ENCODE measurements at places on chromosomes 3 and 15.

DNA sequence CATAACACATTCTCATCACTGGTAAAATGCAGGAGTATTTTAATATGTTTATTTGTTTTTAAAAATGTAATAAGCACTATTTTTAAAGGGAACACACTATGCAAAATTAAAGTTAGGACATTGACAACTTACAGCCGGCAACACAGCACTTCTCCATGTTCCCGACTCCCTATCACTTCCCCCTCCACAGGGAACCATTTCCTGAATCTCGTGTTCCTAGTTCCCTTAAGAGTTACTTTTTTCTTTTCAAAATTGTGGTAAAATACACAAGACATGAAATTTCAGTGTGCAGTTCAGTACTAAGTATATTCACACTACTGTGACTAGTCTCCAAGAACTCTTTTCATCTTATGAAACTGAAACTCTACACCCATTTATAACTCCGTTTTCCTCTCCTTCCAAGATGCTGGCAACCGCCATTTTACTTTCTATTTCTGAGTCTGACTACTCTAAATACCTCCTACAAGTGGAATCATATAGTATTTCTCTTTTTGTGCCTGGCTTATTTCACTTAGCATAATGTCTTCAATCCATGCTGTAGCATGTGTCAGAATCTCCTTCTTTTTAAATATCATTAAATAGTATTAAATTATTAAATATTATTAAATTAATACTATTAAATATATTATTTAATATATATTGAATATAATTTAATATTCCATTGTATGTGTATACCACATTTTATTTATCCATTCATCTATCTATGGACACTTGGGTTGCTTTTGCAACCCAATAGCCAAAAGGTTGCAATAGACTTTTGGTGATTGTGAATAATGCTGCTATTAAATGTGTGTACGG, 25.9 kb upstream of the UBE2Q2 start:
- no peak for DNase-seq

- no peak for DNase-seq
These were observed 32.0 kb downstream of the PIK3CA start for GRCh38 chr3:179179979-179180759.

DNA sequence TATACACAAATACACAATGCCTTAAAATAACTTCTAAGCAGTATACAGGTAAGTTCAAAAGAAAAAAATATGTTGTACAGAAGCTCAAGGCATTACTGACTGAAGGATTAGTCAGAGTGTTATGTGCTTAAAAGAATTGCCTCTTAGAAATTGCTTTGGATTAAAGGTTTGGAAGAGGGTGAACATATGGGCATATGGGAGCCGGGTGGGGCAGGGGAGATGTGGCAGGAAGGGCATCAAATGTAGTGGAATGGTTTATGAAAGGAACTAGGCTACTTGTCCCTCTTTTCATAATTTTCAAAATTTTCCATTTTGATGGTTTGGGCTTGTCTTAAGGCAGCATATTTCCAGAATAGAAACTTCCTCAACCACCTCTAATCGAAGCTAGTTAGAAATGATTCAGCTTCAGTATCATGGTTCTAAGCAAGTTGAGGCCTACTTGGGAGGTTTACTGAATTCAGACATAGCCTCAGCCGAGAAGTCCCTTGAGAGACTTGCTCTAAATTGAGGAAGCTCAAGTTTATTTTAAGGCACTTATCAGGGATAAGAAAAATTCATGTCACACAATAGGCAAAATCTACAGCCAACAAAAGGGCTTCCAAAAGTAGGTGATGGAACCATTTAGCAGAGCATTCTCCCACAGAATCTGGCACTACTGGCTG, 10.1 kb upstream of the GOLGB1 start:
- DNase-seq = no peak

DNA sequence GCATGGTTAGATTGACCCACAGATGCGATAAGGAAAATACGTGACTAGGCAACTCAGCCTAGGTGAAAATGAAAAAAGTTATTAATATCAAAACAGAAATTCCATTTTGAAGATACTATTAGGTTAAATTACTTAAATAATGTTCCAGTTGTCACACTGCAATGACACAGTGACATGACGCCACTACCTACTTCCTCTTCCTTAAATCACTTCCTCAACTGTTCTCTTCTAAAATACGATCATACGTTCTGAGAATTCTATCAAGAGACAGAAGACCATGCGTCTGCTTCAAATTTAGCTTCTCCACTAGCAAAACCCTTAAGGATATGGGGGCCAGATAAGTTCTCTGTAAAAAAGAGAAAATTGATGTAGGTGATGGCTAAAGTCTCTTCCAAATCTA, 18.2 kb downstream of the CMTM6 start:
- DNase-seq = no peak

- no peak for DNase-seq
These were observed 20.8 kb downstream of the PIK3CA start for GRCh38 chr3:179168918-179169317.

- DNase-seq = peak; percentile 75
These were observed at the start of gene CCDC13 for GRCh38 chr3:42772670-42773408. Gene CCDC13 (minus strand): TSS chr3:42773253. CDS start chr3:42758345, 14,908 bp downstream.

DNA sequence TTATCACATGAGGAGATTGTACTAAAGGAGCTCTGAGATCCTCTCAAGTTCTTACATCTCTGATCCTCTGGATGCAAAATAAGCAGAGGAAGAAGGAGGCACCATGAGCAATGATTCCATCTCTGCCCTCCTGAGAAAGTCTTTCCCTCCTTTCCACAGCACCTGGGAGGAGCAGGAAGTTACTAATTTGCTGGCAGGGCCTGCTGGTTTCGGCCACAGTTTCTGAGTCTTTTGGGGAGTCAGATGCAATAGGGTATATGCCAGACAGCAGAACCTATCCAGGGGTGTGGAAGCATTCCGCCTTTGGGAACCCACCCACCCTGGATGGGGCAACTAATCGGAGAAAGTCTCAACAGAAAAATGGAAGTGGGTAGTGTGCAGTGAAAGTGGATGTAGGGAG, 38.5 kb upstream of the SPTSSB start:
- DNase-seq = no peak

DNA sequence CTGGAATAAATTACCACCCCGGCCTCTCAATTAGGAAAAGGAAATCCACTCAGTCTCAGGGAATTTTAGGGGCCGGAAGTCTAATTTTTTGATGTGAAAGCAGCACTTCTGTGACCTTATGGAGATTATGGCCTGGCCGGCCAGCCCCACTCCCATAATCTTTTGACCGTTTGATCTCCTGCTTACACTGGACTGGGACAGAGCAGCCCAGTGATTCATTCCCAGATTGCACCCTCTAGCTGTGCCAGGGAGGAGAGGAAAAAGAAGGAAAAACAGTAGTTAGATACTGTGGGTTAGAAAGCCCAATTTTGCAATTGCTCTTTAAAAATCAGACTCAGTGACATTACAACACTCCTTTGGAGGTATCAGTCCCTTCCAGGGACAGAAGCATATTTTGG, 32.4 kb downstream of the GJD2 start:
- no peak for DNase-seq

- DNase-seq = no peak
These were observed 137.1 kb upstream of the WNT5A start for GRCh38 chr3:55624238-55624637.

GRCh38 chr3:100893108-100893507, 100.1 kb downstream of the ABI3BP start:
- no peak for DNase-seq

DNA sequence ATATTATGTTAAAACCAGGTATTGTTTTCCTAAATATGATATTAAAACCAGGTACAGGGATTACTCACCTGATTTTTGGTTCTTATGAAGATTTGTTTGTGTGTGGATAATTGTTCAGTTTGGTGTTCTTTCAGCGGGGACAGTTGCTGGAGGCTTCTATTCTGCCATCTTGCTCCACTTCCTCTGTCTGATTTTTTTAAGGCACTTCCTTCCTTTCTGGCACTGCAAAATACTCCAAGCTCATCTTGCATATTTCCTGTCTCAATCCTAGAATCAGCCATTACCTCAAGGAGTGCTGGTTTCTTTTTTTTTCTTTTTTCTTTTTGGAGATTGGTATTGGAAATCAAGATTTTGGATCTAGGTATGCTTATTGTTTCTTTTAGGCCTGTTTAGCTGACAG, 229.9 kb downstream of the SV2B start:
- DNase-seq = no peak

DNA sequence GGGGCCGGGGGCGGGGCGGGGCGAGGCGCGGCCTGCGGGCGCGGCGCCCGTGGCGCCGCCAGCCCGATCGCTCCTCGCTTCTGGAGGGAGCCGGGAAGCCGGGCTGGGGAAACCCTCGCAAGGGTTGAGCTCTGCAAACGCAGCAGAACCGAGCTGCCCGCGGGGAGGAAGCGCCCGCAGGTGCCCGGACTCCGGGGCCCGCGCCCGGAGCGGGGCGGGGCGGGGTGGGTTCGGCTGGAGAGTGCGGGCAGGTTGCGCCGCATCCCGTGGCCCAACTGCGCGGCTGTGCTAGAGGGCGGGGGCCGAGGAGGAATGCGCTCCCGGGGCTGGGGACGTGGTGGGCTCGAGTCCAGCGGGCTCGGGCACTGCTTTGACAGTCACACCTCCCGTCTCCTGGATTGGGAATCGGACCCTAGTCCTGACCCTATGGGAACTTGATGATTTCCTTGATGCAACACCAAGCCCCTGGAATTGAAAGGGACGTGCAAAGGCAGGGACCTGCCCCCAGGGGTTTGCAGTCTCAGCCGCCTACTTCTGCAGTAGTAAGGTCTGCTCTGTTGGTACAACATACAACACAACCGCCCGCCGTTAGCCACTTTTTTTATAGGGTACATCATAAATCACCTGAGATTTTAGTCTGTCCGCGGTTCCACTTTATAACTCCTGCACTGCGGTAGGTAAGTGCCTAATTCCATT, 34.3 kb downstream of the ZBTB38 start:
- DNase-seq = peak; percentile 17

DNA sequence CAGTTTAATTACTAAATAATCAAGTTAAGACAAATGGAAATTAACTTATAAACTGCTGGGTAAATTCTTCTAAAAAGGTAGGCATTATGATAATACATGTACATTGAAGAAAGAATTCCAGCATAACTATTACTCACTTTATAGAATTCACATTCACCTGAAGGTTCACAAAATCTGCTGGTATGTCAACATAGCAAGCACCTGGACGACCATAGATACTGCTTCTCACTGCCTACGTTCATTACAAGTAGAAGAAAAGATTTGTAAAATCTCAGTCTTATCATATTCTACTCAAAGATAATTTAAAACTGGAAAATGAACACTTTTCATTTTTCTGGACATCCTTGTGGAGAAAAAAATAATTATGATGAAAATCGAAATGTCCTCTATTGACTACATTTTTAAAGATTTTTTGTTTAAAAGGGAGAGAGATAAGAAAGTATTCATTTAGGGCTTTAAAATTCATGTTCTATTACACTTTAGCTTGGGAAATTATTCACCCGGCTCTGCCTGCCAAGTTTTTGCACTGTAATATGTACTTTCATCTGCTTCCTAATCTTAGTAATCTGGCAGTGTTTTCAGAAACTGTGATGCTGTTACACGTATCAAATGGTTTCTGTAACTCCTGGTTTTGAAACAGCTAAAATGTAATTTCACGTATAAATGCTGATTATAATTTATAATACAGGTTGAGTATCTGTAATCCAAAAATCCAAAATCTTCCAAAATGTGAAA, 16.1 kb downstream of the HACL1 start:
- DNase-seq = no peak

GRCh38 chr3:111750278-111750884, 108.7 kb upstream of the PHLDB2 start:
- DNase-seq = no peak

DNA sequence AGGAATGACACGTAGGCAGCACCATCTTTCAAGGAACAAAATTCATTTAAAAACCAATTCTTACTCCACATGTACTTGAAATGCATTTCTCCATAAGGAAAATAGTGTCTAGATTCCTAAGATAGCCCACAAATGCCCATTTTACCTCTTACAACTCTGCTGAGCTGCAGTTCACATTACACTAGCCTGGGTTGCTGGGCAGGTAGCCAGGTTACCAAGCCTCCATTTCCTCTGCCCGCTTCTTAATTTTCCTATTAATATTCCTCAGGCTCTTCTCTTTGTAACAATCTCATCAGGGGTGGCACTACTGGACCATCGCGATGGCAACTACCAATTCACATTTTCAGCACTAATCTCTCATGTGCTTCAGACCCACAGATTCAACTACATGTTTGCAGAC, 10.8 kb downstream of the ATP13A3 start:
- DNase-seq = no peak

- DNase-seq = no peak
These were observed 99.1 kb upstream of the SLC6A11 start for GRCh38 chr3:10716964-10717363.

GRCh38 chr3:23952646-23953045, 7.6 kb downstream of the NR1D2 start:
- no peak for DNase-seq

GRCh38 chr15:62975515-62975914, 67.0 kb upstream of the TPM1 start:
- DNase-seq = no peak

GRCh38 chr3:177802151-177802900, 605.0 kb upstream of the TBL1XR1 start:
- DNase-seq = no peak

- DNase-seq = no peak
These were observed 30.4 kb downstream of the CHRNA7 start for GRCh38 chr15:32060706-32061105.

DNA sequence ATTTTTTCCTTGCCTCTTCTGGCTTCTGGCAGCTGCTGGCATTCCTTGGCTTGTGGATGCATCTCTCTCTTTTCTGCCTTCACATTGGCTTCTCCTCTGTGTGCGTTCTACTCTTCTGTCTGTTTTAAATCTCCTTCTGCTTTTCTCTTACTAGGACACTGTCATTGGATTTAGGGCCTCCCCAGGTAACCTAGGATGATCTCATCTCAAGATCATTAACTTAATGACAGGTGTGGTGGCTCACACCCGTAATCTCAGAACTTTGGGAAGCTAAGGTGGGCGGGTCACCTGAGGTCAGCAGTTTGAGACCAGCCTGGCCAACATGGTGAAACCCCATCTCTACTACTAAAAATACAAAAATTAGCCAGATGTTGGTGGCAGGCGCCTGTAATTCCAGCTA, 40.9 kb upstream of the ULK4 start:
- no peak for DNase-seq

GRCh38 chr3:195446359-195446758, 3.5 kb upstream of the ACAP2 start:
- no peak for DNase-seq

DNA sequence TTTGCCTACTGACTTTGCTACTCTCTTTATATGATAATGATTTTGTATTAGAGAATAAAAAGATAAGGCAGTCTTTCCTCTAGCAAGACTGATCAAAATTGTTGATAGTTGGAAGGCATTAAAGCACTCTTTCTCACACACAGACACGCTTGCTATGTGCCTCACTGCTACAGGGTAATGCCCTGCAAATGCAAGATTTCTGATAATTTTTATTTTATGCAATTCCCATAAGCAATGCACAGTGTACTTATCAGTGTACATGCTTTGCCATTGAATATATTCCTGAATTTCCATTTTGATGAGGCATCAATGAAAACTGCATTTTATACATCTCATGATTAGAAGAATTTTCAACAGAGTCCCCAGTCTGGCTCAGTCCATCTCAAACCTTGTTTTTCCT, 263.2 kb downstream of the CHST2 start:
- DNase-seq = no peak

- no peak for DNase-seq
These were observed 1.0 kb downstream of the MYO9A start for GRCh38 chr15:72116731-72117485.
